ENCODE measurements at places on chromosomes 7 and 10. TPM values are rescaled to one million over a fixed set of nuclear protein-coding genes. Genes with fewer than 3 reads are reported as not detected.

Gene OR13A1
- not detected for total RNA-seq

Gene HMX3
- not detected for total RNA-seq

Gene YKT6
- total RNA-seq = 131 TPM

Gene SLC18A3
- not detected for total RNA-seq

Gene GAD2
- total RNA-seq = not detected

Gene INMT
- 70.1 TPM for total RNA-seq

Gene GIMAP8
- not detected for total RNA-seq

Gene ANKRD61
- total RNA-seq = not detected

Gene AUTS2
- total RNA-seq = 40.8 TPM

Gene FOXI2
- not detected for total RNA-seq

DNA sequence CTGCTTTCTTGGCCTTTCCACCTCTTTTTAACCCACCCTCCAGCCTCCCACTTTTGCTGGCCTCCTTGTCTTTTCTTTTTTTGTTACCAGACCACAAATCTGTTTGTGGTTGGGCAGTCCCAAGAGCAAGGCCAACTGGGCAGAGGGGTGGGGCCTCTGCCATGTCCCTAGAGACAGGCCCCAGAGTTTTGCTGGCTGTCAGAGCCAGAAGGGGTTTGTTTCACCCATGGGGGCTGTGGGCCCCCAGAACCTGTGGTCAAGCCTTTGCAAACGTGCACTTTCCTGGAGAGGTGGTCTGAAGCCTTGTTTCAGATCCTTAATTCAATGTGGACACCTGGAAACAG is 10.3 kb downstream of the ZMIZ1 start:
- no peak for DNase-seq

DNA sequence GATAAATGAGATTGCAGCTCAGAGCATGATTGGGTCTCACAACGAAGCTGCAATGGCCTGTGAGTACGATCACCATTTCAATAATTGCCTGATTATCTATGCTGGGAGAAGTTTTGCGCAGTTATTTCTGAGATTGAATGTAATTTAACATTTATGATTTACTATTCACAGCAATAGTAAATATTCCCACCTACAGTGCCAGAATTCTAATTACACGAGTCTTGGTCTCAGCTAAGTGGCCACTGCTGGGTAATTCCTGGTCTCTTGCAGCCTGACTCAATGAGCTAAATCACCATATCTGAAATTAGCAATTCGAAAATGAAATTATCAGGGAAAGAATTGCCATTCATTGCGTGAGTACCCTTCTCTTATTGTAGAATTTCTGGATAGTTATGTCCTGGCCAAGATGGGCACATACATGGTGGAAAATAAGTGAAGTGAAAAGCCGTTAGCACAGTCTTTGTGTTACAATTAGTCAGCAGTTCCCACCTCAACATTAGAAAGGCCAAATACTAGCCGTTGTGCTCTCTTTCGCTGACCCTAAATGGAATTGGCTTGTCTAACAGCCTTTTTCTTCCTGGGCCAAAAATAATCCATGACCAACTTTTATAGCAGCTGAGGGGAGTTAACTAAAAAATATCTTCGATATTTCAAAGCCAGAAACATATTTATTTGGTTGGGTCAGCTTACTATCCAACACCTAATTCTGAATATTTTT is 681.0 kb upstream of the C7orf33 start:
- no peak for DNase-seq

- no peak for DNase-seq
Measured at GRCh38 chr7:151921451-151921850, 34.8 kb upstream of the GALNTL5 start.

DNA sequence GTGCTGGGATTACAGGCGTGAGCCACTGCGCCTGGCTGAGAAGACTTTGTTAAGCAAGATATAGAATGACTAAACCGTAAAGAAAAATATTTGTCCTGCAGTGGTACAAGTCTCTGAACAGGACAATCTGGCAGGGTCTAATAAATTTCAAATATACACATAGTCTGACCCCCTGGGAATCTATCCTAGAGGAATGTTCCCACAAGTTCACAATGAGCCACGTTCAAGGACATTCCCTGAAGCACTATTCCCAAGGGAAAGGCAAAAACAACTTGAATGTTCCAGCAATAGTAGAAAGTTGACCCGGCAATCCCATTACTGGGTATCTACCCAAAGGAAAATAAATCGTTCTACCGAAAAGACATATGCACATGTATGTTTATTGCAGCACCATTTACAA is 82.0 kb downstream of the HIP1 start:
- DNase-seq = no peak

DNA sequence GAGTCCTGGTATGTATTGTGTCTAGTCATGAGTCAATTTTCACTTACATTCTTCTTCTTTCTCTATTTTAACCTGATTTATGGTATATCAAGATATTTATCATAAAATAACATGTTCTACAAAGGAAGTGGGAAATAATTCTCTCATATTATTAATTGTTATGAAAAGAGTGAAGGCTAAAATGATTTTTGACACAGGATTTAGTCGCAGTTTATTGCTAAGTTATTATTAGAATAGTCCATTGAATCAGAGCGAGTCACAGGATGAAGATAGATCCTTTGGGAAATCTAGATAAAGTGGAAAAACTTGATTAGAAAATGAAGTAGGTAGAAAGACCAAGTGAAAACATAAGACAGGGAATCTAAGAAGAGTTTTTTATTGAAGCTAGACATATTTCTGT is 184.3 kb upstream of the DGKB start:
- no peak for DNase-seq

DNA sequence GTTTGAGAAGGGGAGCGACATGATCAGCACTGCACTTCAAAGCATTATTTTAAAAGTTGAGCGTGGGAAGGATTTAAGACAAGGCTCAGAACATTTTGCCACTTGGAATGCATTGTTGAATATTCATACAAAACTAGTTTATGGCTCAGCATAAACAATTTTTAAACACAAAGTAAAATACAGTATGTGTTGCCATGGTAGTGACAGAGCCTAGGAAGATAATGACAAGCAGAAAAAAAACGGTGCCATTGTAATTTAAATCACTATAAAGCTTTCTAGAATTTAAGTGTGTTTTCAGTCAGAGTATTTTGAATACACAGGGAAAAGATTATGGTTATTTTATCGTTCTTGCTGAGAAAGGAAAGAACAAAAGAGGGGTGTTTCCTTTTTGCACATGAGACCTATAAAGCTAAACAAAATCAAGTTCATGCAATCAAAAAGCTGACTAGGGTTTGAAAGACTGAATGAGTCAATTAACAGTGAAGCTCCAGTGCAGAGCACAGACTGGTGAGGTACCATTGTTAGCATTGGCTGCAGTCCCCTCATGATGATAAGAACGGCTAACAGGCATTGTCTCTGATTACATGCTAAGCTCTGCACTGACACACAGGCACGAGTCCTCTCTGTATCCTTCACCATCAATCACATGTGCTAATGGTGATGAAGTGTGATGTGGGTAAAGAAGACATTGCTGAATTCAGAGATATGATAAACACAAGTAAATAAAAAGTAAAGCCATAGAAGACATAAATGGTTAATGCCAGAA is 181.9 kb upstream of the VSTM2A start:
- DNase-seq = no peak

GRCh38 chr7:64686493-64687184 is 20.7 kb downstream of the ZNF107 start:
- no peak for DNase-seq

DNA sequence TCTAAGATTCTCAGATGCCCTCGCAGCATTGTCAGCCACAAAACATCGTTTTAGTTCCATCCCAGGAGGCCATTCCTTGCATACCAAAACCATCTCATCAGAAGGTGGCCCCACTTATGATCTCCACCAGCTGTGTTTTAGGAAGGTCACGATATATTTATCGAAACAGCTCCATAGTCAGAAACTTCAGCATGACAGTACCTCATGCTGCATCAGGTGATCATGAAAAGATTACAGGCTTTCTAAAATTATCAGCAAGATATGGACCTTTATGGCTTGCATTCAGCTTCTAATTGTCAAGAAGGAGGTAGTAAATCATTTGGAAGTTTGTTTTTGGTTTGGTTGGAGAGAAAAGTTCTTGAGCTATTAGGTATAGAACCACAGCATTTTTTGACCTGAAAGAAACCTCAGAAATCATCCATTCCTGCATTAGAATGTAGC is 20.0 kb downstream of the JAZF1 start:
- no peak for DNase-seq

DNA sequence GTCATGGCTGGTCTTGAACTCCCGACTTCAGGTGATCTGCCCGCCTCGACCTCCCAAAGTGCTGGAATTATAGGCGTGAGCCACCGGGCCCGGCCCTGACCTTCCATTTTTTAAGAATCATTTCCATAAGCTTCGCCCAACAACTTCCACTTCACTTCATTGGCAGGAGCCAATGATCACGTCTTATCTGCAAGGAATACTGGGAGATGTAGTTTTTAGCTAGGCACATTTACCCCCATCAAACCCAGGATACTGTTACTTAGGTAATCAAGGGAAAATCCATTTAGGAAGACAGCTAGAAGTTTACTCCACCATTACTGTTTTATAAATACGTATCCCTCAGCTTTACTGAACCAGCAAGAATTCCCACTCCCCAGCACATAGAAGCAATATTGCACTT is 3.4 kb upstream of the CDK13 start:
- no peak for DNase-seq

GRCh38 chr10:131211559-131211958 is 100.0 kb downstream of the TCERG1L start:
- DNase-seq = no peak

GRCh38 chr10:14602807-14603533 is 171.7 kb downstream of the FAM107B start:
- DNase-seq = no peak

DNA sequence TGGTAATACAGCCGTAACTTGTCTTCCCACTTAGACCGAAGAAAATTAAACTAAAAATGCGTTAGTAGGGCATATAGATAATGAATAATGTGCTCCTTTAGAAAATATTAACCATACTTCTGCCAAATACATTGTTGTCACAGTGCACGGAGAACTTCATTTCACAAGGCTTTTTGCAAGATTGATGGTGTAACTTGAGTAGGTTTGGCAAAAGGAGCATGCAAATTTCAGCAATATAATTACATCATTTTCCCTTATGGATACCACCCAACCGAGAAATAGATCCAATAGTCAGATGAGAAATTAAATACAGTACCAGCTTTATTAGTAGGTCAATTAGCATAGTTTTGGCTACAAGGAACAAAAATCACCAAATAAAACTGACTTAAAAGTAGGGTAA is 792.6 kb upstream of the C7orf33 start:
- DNase-seq = no peak

GRCh38 chr7:17101207-17101696 is 197.2 kb upstream of the AHR start:
- no peak for DNase-seq

GRCh38 chr7:13259930-13260329 is 572.5 kb downstream of the ARL4A start:
- no peak for DNase-seq

DNA sequence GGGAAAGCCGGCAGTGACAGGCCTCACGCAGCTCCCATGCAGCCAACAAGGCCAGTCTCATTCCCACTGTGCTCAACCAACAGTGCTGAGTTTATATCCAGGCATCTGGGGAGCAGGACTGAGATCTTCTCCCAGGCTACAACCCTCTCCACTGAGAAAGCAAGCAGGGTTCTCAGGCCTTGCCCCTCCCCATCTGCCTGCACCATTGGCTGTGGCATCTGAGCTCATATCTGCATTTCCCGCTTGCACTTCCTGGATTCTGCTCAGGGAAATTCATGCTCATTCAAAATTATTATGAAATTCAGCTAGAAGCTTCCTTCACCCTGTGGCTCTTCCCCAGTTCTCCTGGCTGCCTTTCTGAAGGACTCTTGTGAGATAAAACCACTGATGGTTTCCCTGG is 1029.0 kb downstream of the GRM8 start:
- DNase-seq = no peak

GRCh38 chr7:150937848-150938561 is 40.1 kb downstream of the KCNH2 start:
- DNase-seq = no peak

DNA sequence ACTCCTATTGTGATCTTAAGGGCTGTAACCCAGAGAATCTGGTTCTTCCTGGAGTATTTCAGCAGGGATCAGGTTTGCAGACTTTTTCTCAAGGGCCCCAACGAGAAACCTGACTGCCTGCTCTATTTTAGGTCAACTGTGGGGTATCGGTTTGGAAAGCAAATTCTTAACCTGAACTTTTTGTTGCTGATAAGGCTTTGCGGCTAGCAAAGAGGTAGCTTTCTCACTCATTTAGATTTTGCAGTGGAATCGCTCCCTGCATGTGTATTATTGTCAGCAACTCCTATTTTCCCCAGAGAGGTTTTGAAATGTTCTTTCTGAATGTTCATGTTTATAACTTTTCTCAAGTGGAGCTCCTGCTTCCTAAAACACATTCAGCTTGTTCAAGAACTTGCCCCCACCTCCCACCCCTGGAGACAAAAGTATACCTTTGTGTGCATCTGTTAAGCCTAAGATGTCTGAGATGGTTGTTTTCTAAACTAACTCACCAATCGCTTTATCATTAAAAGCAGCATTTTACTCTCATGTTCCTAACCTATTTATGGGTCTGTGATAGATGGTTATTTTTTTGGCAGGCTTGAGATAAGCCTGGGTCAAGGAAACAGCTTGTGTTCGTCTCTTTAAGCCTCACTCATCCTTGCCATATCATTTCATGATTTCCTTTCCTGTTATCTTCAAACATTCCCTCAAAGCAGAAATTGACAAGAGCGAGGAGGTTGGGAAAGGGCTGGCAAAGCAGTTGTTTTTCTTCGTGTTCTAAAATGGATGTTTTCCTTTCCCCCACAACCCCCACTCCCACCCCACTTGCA is 129.8 kb downstream of the BAMBI start:
- DNase-seq = no peak

DNA sequence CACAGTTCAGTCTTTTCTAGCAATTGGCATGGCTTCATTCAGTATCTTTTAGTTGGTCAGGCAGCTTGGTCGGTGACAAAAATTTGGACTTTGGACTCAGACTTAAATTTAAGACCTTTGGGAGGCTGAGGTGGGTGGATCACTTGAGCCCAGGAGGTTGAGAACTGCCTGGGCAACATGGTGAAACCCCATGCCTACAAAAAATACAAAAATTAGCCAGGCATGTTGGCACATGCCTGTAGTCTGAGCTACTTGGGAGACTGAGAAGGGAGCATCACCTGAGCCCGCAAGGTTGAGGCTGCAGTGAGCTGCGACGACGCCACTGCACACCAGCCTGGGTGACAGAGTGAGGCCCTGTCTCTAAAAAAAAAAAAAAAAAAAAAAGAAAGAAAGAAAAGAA is 19.5 kb upstream of the ITPRID1 start:
- DNase-seq = no peak

DNA sequence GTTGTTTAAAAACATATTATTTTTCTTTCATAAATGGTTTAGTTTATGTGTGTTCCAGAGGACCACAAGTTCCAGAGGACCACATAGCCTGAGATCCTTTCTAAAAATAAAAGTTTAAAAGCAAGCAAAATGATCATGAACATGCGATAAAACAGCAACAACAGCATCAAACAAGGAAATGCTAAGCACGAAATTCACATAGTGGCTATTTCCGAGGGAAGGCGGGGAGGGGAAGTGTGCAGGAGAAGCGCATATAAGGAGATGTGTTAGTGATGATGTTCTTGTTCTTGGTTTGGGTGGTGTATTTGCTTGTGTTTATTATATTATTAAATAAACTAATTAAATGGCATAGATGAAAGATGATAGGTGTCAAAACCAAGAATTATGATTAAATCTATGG is 1.2 kb downstream of the TBATA start:
- no peak for DNase-seq
